ENCODE measurements at places on chromosomes 2 and 18.

GRCh38 chr2:213232649-213233437 lies 51.4 kb upstream of the SPAG16 start:
- peak; percentile 49 for DNase-seq

- no peak for DNase-seq
These were observed 246.9 kb downstream of the GLI2 start for GRCh38 chr2:120982598-120982997.

DNA sequence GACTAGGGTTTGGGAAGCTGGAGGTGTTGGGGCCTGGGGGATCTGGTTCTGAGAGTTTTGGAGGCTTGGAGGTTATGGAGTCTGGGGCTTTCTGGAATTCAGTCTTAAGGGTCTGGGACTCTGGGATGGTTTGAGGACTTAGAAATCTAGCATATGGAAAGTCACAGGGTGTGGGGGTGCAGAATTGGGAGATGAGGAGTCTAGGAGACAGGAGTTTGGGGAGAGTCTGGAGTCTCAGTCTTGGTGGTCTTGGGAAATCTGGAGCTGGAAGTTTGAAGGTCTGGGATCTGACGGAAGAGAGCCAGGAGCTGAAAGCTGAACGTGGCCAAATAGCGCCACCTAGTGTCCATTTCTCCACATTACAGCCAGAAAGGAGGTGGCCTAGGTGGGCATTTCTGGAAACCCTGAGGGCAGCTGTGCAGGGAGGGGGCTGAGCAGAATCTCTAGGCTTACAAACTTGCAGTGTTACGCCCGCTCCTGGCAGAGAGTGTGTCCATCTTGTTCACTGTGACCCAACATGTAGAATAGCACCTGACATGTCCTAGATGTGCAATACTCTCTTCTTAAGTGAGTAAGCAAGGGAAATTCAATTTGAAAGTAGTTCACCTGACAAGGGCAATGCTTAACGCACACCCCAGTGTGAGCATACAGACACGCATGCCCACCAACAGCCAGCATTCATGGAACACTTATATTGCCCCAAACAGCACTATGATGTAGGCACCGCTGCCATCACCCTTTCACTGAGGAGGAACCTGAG lies 204.8 kb downstream of the TFCP2L1 start:
- peak; percentile 73 for DNase-seq

GRCh38 chr2:42216694-42217093 lies 47.5 kb downstream of the EML4 start:
- peak; percentile 56 for DNase-seq

GRCh38 chr2:128639693-128640092 lies 321.0 kb upstream of the HS6ST1 start:
- no peak for DNase-seq

Data from OCI-M1 (cell line).